ENCODE measurements at places on chromosomes 16 and 17.

DNA sequence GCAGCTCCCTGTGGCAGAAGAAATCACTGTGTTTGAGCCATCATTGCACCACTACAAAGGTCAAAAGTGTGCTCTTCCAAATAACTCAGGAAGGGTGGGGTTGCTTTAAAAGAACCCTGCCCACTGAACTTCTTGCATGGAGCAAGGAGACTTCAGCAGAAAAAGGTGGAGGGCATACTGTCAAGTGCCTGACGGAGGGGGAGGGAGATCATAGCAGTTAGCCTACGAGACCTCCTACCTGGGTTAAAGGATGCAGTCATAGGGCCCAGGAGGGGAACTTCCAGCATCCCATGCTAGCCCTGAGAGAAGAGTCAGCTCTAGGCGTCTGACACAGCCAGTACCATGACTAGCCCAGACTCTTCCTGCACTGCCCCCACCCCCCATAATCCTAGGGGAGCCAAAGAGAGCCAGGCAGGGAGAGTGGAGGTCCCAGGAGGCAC, 45.3 kb upstream of the MSI2 start:
- DNase-seq: no peak

- DNase-seq: no peak
Observed at GRCh38 chr17:41420134-41420533, 4.3 kb downstream of the KRT37 start.

DNA sequence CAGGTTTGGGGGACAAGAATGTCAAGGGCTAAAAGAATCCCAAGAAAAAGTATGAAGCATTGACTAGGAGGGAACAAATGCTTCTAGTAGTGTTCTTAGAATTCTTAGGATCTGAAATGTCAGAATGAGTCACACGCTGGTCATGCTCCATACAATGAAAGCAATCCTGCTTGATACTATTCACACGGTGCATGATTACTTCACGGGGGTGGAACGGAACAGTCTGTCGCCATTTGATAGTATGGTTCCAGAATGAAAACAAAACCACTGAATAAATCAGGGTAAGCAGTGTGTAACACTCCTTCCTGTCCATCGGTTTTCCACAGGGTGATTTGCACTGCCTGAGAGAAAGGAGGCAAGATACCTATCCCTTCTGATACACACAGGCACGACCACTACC, 22.9 kb upstream of the YWHAE start:
- no peak for DNase-seq

DNA sequence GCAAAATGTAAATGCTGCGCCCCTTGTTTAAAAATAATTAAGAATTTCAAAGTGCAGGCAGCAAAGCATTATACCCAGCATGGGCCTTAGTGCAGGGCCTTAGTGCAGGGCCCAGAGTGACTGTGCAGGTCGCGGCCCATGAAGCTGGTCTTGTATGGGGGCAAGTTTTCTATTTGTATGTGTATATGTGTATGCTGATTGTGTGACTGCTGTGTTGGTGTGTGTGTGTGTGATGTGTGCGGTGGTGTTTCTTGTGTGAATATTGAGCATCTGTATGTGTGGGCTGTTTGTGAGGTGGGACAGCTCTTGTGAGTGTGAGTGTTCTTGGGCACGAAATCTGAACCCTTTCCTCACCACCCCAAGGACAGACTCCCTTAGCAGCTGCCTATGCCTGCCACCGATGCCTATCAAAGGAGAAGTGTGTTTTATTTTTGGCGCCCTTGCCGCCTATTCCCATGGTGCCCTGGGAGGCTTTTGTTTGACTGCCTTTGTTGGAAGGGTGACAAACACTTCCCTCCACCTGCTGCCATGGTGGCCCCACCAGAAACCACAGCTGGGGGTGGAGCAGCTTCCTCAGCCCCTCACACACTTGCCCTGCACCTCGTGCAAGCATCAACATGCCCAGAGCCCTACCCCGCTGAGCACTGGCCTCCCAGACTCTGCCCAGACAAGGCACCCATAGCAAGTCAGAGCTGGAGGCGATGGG, 18.0 kb downstream of the CCR7 start:
- DNase-seq: peak; percentile 56

GRCh38 chr16:58219432-58219831, 21.5 kb upstream of the CSNK2A2 start:
- no peak for DNase-seq

GRCh38 chr16:15975172-15975571, 25.8 kb downstream of the ABCC1 start:
- no peak for DNase-seq

- DNase-seq: no peak
Observed at GRCh38 chr17:4788807-4789700, at the start of gene GLTPD2. Gene GLTPD2, plus strand, starts transcription at chr17:4788964. Its CDS starts 48 bp downstream, at chr17:4789012.

- DNase-seq: no peak
Observed at GRCh38 chr17:47819475-47819874, 2.1 kb downstream of the OSBPL7 start.

DNA sequence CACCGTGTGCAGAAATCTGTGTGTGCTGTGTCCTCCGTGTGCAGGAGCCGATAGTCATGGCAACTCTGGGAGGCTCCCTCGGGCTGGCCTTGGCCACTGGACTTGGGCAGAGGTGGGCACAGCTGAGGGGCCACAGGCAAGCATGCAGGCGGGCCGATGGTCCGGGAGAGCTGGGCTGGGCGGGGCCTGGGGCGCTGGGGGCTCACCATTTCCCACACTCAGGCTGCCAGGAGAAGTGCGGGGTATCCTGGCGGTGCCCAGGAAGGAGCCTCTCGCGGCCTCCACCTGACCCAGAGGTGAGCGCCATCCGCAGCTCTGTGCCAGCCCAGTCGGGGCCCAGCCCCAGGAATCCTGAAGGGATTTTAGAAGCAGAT, 28.4 kb downstream of the BAHCC1 start:
- no peak for DNase-seq

DNA sequence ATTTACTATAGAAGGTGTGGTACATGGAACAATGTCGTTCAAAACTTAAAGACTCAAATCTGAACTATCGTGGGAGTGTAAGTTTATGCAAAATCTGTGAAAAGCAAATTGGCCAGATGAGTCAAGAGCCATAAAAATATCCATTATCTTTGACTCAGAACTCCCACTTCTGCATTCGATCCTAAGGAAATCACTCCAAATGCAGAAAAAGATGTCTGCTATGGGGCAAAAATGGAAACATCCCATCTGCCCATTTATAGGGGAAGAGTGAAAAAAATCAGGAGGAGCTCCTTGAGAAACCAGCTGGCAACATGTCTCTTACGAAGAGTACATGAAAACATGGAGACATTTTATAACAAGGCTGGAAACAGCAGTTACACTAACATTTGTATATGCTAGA, 43.6 kb upstream of the CCDC182 start:
- DNase-seq: no peak

DNA sequence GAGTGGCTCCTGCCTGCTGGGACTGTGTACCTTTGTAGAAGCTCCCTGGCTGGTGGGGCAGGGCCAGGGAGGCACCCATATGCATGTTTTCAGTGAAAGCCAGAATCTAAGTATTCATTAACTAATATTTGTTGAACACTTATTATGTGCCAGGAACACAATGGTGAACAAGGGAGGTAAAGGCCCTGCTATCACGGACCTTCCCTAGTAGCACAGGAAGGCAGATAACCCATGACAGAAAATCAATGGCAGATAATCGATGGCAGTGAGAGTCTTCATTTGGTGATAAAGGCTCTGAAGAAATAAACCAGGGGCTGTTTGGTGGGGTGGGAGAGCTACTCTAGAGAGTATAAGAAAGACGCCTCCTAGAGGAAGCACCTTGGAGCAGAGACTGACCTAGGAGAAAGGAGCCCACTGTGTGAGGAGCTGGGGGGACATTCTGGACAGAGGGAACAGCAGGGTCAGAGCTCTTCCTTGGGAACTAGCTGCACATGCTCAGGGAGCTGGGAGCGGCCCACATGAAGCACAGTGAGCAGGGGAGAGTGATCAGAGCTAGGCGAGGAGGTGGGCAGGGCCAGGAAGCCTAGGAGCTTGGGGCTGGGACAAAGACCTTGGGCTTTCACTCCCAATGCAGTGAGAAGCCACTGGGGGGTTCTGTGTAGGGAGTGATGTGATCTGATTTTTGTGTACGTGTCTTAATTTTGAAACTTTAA, 78.5 kb downstream of the SPECC1 start:
- DNase-seq: no peak

- no peak for DNase-seq
Observed at GRCh38 chr16:4113358-4114256, 2.6 kb downstream of the ADCY9 start.

DNA sequence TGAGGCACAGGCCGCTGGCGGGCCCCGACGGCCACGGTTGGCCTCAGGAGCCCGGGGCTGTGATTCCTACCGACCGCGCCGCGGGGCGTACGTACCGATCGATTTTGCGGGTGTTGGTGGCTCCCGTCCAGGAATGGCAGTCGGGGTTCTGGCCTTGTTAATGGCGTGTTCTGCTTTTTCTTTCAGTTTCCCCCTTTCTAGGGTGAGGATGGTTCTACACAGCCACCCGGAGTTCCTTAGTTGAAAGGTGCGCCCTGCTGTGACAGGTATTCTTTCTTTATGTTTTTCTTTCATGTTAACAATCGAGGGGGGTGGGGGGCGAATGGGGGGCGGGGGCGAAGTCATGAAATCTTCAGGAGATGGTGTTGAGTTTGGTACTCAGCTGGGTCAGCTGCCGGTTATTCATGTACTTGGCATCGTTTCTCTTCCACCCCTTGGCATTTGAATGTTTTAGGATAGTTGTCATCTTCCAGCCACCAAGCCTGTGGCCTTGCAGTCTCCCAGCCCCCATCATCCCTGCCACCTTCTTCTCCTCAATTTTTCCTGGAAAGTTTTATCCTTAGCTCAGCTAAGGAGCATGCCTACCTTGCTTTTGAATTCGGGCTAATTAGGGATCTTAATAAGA, 802 bp downstream of the CYLD start:
- no peak for DNase-seq

- no peak for DNase-seq
Observed at GRCh38 chr16:83470416-83470815, 337.4 kb upstream of the HSBP1 start.

DNA sequence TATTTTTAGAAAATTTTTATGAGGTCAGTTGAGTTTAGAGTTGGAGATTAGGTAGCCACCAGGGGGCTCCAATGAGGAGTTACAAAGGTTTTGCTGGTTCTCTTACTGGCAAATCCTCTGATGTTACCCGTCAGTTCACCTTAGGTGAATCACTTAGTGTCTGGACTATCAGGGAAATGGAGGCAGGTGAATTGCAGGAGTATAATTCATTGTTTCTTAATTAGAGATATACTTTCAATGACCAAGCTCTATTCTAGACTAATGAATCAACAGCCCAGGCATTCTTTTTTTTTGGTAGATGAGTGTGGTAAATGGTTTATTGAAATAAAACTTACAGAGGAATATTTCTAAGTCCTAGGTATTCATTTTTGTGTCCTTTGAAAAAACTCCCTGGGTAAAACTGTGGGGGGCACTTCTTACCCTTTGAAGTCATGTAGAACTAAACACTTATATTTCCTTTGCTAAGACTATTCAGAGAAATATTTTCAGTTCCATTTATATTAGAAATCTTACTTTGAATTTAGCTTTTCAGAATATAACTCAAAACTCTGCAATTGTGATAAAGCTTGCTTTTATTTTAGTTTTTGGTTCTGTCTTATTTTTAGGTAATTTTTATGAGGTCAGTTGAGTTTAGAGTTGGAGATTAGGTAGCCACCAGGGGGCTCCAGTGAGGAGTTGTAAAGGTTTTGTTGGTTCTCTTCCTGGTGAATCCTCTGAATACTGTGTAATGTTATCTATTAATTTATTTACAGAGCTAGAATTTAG, 17.7 kb downstream of the PSMD11 start:
- DNase-seq: peak; percentile 40

- no peak for DNase-seq
Observed at GRCh38 chr16:4313563-4314531, 2.0 kb upstream of the GLIS2 start.

GRCh38 chr17:80844418-80844990, 147.1 kb upstream of the CHMP6 start:
- no peak for DNase-seq

DNA sequence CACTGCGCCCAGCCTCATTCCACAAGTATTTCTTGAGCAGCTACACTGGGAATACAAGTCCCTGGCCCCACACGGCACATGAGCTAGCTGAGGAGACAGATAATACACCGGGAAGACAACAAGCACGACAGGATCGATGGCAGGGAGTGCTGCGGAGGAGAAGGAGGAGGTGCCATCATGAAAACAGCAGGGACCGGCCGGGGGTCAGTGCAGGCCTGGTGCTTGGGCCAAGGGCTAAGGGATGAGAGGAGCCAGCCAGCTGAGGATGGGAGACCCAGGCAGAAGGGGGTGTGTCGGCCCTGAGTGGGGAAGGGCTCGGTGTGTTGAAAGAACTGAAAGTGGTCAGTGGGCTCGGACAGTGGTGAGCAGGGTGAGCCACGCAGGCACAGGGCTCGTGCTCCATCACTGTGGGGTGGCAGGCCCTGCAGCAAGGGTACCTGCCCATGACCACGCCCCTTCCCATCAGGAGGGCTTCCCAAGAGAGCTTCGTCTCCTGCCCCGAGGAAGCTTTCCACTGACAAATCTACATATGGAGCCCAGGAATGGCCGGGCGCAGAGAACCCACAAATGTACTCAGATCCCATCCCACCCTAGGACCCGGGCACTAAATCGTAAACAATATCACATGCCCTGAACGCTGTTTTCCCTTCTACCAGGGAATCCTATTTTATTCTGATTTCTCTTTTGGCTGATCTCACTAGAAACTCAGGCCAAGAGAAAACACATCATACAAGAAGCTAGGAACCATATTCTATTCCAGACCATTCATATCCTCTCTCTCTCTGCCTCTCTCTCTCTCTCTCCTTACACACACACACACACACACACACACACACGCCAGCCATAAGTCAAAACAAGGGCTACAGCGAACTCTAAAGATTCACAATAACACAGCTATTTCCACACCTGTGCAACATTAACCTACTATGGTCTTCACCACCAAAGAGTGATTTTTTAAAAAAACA, 50.7 kb upstream of the TNRC6C start:
- DNase-seq: no peak

DNA sequence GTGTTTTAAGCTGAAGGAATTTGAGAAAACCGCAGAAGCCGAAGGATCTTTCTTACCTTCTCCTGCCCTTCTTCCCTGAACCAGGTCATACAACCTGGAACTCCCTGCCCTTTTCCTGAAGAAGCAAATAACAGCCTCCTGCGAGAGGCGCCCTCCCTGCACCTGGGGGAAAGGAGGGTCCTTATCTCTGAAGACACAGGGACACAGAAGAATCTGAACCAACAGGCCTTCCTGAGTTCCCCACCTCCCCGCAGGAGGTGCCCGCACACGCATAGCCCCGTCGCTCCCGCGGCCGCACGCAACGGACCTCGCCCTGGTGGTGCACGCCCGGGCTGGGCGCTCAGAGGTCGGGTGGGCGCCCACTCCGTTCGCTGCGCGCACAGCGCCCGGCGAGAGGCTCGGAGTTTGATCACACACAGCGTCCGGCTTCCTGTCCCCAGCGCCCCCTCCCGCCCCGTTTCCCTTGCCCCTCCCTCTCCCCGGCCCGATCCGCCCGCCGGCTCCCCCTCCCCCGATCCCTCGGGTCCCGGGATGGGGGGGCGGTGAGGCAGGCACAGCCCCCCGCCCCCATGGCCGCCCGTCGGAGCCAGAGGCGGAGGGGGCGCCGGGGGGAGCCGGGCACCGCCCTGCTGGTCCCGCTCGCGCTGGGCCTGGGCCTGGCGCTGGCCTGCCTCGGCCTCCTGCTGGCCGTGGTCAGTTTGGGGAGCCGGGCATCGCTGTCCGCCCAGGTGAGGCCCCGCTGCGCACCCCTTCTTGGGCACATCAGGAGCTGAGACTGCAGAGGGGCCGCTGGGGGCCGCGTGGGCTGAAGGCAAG, at the start of gene TNFSF12:
TSS of gene TNFSF12 (plus strand) at position 474 of the 816 bp plus-strand sequence. CDS start at position 570, 96 bp downstream.
- peak; percentile 46 for DNase-seq

GRCh38 chr17:72952641-72953315, 139.7 kb downstream of the SLC39A11 start:
- no peak for DNase-seq
